ENCODE measurements at places on chromosomes 2 and 18.

DNA sequence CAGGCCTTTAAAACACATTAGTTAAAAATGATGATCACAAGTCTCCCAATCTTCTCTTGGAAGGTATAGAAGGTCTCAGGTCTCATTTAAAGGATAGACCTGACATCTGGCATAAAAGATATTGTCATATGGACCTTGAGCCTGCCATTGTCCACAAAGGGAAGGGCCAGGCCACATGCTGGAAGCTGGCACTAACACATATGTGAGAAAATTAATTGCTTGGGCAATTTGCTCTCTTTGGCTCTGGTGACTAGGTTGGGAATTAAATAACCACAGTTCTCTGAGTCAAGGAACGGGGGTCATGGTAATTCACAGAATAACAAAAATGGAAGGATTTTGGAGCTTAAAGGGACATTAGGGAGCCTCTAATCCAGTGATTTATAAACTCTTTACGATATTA, 727.3 kb downstream of the BCL11A start:
- DNase-seq = no peak

DNA sequence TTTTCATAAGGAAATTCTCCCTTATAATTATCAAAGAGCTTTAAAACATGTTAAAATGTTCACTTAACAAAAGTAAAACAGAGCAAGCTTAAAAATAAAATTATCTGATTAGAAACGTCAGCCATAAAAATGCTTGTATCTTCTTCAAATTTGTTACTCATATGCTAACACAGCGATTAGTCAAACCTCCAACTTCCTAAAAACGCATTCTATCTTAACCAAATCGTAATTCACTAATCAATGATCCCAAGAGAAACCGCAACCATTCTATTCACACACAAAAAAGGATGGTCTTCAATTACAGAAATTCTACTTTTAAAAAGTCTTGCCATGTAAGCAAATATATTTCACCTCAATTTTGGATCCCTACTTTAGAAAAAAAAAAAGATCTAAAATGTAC, 1.9 kb downstream of the STK17B start:
- DNase-seq = no peak

GRCh38 chr2:62099523-62100175, 96.3 kb upstream of the B3GNT2 start:
- DNase-seq = no peak

DNA sequence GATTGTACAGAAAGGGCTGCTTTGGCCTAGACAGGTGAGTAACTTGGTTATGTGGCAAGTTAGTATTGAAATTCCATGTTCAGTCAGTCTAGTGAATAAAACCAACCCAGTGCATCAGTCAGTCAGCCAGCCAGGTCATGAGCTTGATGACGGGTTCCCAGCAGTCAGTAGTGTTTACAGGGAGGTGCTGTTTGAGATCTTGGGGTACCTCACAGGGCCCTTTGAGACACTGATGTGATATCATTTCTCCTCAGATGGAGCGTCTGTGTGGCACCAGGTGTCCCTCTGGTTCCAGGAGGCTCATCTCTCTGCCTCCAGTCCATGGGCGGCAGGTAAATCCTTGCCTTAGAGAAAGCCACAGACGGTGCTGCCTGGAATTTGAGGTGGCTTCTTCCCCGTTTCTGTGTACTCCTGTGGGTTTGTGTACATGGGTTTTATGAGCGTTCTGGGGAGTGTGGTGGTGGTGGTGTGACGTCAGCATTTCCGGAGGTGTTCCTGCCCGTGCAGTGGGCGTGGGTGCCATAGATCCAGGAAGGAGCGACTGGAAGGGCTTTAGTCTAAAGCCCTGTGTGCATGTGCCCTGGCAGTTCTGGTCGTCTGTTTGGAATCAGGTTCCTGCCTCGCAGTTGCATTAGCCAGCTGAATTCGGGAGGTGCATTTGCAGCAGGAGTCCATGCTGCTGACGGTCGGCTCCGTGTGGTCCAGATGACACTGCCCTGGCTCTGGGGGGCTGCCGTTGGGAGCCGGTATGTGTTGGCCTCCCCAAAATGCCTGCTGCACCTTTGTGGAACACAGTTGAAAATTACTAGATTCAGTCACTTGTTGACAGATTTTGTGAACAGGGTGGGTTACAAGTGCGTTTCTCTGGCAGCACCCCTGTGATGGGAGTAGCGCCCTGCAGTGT, 2.1 kb downstream of the CTDP1 start:
- DNase-seq = peak; percentile 32

DNA sequence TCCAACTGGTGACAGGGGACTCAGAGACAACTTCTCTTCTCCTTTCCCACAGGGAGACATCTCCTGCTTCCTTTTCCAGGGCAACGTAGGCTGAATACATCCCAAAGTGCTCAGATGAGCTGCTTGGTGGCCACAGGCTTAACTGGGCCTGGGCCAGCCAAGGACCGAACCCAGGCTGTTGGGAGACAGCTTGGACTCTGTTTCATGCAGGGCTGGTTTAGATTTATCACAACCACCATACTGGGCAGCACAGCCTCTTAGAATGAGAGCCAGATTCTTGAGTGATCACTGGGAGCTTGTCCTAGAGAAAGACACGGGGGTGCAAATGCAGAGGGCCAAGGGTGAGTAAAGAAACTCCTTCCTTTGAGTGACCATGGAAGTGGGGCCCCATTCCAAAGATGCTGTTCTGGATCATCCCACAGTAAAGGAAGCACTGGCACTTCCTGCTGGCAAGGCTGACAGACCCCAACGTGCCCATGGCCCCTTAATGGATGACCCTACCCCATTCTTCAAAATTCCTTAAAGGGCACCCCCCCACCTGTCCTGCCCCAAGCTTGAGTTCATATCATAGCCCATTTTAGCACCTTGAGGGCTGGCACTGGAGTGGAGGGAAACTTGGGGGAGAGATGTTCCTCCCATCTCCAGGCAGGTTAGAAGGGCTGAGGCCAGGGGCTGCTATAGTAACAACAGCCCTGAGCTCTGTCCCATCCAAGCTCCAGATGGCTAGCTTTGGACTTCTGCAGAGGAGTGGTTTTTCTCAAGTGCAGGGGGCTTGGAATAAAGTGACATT, 84.1 kb downstream of the CAPN13 start:
- no peak for DNase-seq

DNA sequence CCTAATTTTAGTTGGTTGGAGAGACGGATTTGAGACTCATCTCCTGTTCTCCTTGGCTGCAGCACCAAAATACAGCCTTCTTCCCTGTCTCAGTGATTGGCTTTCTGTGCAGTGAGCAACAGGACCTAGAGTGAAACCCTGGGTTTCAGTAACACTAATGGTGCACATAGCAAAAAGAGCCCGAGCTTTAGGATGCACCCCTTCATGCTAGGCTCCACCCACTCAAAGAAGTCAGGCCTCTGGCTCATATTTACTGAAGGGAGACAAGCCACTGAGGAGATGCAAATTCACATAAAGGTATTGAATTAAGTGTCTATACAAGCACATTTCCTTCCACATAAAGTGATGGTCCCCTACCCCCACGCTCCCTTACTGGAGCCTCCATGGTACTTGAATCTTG, 131.9 kb upstream of the CHAC2 start:
- DNase-seq = no peak

DNA sequence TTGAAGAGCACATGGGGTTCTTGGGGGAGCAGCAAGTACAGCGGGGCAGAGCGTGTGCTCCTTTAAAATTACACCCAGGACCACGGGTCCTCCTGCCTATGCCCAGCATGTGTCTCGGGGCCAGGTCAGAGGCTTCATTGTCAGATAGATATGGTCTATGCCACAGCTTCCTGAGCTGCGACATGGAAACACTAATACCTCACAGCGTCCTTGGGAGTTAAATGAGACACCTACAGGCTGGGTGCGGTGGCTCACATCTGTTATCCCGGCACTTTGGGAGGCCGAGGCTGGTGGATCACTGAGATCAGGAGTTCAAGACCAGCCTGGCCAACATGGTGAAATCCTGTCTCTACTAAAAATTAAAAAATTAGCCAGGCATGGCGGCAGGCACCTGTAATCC, 110.8 kb upstream of the ATL2 start:
- DNase-seq = no peak

DNA sequence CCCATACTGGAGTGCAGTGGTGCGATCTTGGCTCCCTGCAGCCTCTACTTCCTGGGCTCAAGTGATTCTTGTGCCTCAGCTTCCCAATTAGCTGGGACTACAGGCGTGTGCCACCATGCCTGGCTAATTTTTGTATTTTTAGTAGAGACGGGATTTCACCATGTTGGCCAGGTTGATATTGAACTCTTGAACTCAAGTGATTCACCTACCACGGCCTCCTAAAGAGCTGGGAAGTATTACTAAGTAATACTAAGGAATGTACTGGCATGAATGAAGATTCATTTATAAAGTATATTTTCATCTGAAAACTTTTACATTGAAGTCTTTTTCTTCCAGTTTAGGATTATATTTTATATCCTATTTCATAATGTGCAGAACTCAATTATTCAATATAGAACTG, 38.1 kb downstream of the NUP35 start:
- no peak for DNase-seq

DNA sequence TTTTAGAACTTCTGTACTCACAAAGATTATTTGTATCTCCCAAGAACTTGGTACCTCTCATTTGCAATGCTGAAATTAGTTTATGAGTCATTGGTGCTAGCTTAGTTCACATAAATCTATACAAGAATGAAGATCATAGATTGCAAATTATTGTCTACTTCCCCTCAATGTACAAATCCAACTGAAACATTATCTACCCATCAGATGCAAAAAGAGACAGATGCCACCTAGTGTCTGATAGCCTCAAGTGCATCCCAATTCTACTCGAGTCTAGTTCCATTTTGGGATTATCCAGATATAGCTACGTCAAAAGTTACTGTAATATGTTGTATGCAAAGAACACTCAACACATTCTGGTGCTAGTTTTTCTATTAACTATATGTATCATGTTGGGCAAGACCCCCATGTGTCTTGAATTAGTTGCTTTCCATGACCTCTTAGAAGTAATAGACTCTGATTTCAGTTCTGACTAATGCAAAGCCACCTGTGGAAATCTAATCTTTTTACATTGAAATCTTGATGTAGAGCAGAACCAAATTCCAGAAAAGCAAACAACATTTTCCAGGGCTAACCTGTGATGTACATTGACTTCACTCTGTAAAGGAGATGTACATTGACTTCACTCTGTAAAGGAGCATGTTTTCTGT, 210.0 kb downstream of the RBM43 start:
- peak; percentile 71 for DNase-seq

DNA sequence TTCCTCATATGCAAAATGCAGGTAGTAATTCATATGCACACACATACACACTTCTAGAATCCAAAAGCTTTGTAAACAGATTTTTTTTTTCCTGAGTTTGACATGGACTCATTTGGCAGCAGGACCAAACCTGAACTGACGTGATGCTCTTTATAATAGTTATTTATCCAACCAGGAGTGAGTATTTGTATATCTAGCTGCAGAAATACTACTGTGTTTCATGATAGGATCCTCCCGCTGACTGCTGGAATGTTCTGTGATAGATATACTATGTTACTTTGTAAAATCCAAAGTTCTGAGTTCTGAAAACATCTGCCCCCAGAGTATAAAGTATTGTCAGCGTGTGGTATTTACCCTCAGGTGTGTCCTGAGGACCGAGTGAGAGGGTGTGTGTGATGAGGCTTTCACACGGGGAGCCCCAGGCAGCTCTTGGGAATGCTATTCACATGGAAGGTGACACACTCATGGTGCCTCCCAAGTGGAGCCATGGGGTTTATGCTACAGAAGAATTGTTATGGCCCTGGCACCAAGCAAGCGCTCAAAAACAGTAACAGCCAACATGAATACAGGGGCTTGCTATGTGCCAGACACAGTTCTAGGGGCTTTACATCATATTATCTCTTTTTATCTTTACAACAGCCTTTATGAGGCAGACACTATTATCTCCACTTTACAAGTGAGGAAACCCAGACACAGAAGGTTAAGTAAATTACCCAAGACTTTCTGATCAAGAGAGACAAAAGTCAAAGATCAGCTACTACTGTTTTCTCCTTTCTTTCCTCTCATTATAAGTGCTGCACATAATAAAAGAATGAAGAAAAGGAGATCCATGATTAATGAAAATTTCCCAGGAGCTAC, 16.7 kb upstream of the TXNDC2 start:
- peak; percentile 71 for DNase-seq

DNA sequence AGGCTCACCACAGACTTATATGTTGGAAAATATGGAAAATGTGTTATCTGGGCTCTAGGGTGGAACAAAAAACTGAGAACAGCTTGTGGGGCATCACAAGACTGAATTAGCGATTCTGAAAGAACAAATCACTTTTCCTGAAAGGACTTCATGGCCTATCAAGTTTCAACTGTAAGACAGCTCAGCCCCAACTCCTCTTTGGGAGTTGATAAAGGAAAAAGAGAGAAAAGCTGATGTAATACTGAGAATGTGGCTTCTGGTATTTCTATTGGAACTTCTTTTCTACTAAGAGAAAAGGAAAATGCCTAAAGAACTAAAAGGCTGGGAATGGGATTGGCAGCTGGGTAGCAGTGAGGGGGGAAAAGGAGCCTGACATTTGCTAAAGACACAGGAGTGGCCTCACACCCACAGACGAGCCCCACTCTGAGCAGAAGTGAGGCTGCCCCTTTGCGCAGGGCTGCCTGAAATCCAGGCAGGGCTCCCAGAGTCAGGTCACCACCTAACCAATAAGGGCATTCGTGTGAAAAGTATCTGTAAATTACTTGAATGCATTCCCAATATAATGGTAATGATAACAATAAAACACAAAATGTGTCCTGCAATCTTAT, 75.6 kb downstream of the LRP2 start:
- DNase-seq = no peak

DNA sequence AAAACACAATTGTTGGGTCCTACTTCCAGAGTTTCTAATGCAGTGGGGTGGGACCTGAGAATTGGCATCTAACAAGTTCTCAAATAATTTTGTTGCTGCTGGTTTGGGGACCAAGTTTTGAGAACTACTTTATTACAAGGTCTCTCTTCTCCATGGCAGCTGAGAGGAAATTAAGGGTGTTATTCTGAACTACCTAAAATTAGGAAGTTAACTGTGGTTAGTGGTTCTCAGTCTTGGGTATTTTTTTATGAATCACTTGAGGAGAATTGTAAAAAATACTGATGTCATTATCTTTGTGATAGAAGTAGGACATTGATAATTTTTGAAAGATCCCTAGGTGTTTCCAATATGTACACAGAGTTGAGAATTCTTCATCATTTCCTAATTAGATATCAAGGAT, 210.2 kb downstream of the MC4R start:
- DNase-seq = no peak

- DNase-seq = no peak
These were observed 45.1 kb downstream of the PIEZO2 start for GRCh38 chr18:11104307-11104706.

DNA sequence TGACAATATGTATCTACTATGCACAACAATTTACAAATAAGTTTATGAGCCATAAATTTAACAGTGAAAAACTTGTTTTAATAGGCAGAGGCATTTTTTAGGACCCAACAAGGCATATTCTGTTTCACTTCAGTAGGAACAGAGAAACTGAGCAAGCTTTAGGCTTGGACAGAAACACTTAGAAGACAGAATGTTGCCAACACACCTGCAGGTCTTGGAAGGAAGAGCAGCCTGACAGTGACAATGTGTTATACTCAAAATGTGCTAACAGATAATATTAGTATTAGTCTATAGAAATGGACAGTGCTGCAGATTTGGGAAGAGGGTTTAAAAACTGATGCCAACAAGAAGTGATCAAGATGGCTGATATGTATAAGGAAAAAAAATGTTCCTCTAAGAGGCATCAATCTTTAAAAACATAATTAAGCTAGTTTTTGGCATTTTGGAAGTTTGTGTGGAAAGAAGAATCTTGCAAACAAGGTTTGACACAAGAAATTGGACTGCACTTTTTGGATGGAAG, 297.1 kb upstream of the FSIP2 start:
- no peak for DNase-seq

Data from hematopoietic multipotent progenitor cell treated with erythropoietin and hydrocortisone succinate and interleukin-3 and kit ligand, for 6 days (in vitro differentiated cells).